ENCODE measurements at places on chromosomes 12 and 14. TPM values are rescaled to one million over a fixed set of nuclear protein-coding genes. Genes with fewer than 3 reads are reported as not detected.

Gene MED6
- 119 TPM for total RNA-seq

Gene NOVA1
- not detected for total RNA-seq

Gene KRT81
- total RNA-seq: not detected

Gene KHNYN
- total RNA-seq: 158 TPM

Gene ACVRL1
- not detected for total RNA-seq

Gene CD69
- 504 TPM for total RNA-seq

Gene PLEKHG7
- total RNA-seq: not detected

Gene SLC7A8
- 3.6 TPM for total RNA-seq

Gene CCND2
- total RNA-seq: 155 TPM
